ENCODE measurements at places on chromosomes 13 and 19. TPM values are rescaled to one million over a fixed set of nuclear protein-coding genes. Genes with fewer than 3 reads are reported as not detected.

The PGLYRP2 gene
- not detected for total RNA-seq

The TRIM13 gene
- total RNA-seq = 42.0 TPM

The PTBP1 gene
- total RNA-seq = 416 TPM

The ONECUT3 gene
- 5.9 TPM for total RNA-seq

The TMEM255B gene
- total RNA-seq = 1.9 TPM
